SK-N-SH (cell line): ENCODE measurements at places on chromosomes 12 and 14.
A peak's percentile ranks its signal among the peaks of the same experiment; 100 is the strongest.

DNA sequence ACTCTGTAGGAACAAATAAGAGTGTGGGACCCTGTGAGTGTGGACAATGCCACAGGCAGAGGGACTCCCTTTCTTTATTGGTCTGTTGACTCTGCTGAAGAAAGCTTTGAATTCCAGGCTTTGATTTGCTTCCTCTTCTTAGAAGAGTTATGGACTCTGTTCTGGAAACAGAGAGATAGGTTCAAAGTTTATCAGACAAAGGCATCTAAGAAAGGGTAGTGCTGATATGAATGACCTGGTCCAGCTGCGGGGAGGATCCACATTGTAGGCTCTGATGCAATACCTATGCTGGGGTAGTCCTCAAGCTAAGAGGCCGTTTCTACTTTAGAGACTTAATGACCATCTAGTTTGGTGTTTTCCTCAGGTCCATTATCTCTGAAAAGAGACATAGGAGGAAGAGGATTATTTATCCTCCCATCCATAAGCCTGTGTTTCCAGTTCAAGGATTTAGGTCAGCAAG lies 10.7 kb upstream of the IKZF4 start:
- H3K27ac ChIP-seq = no peak overlapping the region
- H3K4me3 ChIP-seq = no peak overlapping the region
- H3K36me3 ChIP-seq = no peaks in the 10 kb centered on the region
- no peak for DNase-seq

DNA sequence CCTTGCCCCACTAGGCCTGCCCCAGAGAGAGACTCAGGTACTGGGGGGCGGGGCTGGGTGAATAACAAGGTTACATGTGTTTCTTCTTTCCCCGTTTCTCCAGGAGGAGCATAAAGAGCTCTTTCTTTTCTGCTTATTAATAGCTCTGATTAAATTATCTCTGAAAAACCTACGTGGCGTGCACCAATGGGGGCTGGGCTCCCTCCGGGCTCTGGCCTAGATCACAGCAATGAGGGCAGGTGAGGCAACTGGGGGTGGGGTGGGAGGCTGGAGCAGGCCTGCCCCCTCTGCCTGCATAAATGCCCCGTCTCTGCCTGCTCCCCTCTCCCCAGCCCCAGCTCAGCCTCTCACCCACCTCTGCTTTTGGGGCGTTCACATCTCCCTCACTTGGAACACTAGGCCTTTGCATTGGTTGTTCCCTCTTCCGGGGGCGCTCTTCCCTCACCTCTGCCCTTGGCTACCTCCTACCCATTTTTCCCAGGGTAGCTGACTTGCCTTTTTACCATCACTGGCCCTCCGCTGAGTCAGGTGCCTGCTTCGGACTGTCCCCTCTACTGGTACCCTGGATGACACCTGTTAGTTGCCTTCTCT lies 4.1 kb upstream of the FAM222A start:
- no peak for DNase-seq
- no peak overlapping the region for H3K4me3 ChIP-seq
- H3K27me3 ChIP-seq = no peaks in the 10 kb centered on the region
- peaks cover 26% of the 10 kb centered on the region for H3K4me1 ChIP-seq

DNA sequence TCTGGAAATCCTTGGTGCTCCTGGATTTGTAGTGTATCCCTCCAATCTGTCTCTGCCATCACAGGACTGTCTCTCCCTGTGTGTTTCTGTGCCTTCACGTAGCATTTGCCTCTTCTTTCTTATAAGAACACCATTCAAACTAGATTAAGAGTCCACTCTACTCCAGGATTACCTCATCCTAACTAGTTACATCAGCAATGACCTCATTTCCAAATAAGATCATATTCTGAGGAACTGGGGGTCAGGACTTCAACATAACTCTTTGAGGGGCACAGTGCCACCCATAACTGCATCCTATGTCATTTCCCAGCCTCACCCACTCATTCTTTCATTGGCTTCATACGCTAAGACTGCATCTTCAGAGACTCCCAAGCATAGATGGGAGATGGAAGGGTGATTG lies 106.2 kb downstream of the NT5DC3 start:
- DNase-seq = no peak
- H3K4me3 ChIP-seq = no peak overlapping the region
- H3K4me1 ChIP-seq = no peaks in the 10 kb centered on the region

GRCh38 chr14:61476754-61477410 lies 155.5 kb downstream of the PRKCH start:
- no peaks in the 10 kb centered on the region for H3K27me3 ChIP-seq
- peaks cover 3% of the 10 kb centered on the region; the same call in 1 of the 2 replicates for H3K4me1 ChIP-seq
- no peaks in the 10 kb centered on the region for H3K36me3 ChIP-seq

DNA sequence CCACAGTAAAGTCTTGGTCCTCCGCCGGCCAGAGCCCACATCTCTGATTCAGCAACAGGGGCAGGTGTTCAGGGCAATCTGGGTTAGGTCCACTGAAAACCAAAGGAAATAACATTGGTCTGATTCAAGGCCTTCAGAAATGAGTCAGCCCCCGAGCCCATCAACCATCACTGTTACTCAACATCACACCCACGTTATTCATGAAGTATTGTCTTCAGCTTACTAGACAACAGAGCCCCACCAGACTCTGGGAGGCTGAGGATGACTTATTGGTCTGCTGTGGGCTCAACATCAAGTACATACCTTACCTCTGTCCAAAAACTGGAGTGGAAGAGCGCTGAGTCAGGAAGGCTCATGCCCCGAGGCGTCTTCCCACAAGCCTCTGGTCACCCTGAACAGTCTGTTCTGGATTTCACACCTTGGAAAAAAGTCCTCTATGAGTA lies 97.5 kb downstream of the ZFP36L1 start:
- no peaks in the 10 kb centered on the region for H3K36me3 ChIP-seq
- peaks cover 15% of the 10 kb centered on the region for H3K4me1 ChIP-seq
- no peak overlapping the region for H3K4me3 ChIP-seq
- DNase-seq = no peak
- peak overlapping the region; percentile 11; the same call in 1 of the 2 replicates for H3K27ac ChIP-seq

GRCh38 chr12:14303661-14304155 lies 61.8 kb upstream of the ATF7IP start:
- H3K27me3 ChIP-seq = no peaks in the 10 kb centered on the region
- no peak for DNase-seq
- no peaks in the 10 kb centered on the region for H3K4me1 ChIP-seq
- no peak overlapping the region for H3K27ac ChIP-seq
- H3K36me3 ChIP-seq = no peaks in the 10 kb centered on the region

DNA sequence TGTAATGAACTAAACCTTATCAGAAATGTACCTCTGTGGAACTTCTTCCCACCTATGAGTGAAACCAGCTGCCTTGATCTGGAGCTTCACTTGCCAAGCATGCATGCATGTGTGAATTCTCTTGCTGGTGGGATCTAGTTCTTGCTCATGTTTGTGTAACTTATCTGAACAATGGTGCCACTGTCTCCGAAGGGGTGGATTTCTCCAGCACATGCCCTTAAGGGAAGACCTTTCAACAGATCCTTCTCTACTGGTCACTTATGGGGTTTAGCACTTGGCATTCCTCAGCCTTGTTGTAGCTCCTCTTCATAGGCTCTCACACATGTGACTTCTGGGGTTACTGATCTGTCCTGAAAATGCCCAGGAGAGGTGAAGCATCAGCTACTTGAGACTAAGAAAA lies 25.0 kb downstream of the SMOC1 start:
- H3K36me3 ChIP-seq = no peaks in the 10 kb centered on the region
- H3K27me3 ChIP-seq = no peaks in the 10 kb centered on the region
- H3K4me1 ChIP-seq = no peaks in the 10 kb centered on the region
- no peak for DNase-seq
- H3K27ac ChIP-seq = no peak overlapping the region

DNA sequence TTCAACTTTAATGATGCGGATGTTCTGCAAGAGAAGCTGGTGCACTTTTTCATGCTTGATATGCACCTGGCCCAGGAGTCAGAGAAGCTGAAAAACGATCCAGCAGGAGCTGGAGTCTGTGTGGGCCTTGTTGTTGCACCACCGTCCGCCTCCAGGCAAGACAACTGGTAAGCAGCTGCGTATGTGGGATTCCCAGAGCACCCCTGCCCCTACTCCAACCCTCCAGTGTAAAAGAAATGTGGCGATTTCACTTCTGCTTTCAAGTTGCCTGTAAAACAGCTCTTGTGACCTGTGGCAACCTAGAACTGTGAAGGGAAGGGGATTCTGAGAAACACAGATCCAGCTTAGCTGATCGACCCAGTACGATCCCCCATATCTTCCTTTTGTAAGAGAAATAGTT lies 154.1 kb upstream of the PELI2 start:
- no peaks in the 10 kb centered on the region for H3K4me1 ChIP-seq
- H3K27me3 ChIP-seq = peaks cover 16% of the 10 kb centered on the region; the same call in 1 of the 2 replicates
- H3K4me3 ChIP-seq = no peak overlapping the region
- no peaks in the 10 kb centered on the region for H3K36me3 ChIP-seq

DNA sequence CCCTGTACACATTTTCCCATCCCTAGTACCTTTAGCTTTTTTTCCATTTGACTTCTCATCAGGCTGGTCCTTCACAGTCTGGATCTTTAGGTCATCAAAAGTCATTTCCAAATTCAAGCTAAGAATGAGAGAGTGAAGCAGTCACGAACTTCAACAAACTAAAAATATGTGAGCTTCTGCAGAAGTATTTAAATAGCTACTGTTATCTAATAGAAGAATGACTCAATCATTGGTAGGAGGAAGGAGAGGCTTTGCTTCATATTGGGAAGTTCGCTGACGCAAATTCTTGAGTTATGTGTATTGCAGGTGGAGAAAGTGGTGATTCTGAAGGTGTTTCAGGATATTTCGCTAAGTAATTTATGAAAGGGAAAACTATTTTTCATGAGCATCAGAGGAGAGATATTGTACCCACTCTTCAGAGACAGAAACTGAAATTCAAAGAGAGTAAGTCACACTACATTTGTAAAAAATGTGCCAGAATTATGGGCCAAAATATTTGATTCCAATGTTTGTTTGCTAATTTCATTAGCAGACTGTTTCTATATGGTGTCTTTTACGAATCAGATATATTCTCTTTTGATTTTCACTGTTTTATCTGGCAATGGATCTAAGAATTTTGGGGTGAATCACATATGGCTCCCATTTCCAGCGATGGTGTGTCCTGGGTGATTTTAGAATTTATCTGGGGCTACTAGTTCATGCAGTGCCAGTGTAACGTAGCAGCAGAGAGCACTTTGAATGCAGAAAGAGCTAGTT lies at the start of gene OLR1:
Gene OLR1, minus strand, starts transcription at position 160 of the 756 bp plus-strand sequence. Its CDS starts 55 bp downstream, at position 105.
- H3K27me3 ChIP-seq = peaks cover 10% of the 10 kb centered on the region; the same call in 1 of the 2 replicates
- H3K4me3 ChIP-seq = no peak within 1 kb of the TSS
- DNase-seq = no peak
- no peak within 1 kb of the TSS for H3K27ac ChIP-seq
- no peaks in the 10 kb centered on the region for H3K36me3 ChIP-seq
- H3K4me1 ChIP-seq = no peaks in the 10 kb centered on the region

GRCh38 chr12:14111230-14111865 lies 129.9 kb upstream of the GRIN2B start:
- peak; percentile 3 for DNase-seq
- H3K4me3 ChIP-seq = no peak overlapping the region
- H3K36me3 ChIP-seq = no peaks in the 10 kb centered on the region
- no peaks in the 10 kb centered on the region for H3K27me3 ChIP-seq
- H3K4me1 ChIP-seq = no peaks in the 10 kb centered on the region

DNA sequence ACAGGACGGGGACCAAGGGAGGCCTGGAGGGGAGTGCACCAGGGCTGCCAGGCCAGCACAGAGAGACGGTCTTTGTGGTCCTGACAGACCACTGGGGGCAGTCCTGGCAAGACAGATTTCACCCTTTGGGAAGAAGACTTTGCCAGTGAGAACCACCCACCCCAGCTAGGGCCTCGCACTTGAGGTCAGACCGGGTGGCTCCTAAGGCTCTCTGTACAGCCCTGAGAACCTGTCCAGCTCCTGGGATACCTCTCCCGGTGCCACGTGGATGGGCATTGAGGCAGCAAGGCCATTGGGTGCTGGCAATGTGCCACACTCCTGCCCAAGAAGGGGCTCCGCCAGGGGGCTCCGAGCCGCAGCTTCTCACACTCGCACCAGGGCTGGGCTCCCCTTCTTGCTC lies 42.4 kb downstream of the DEGS2 start:
- no peak overlapping the region for H3K27ac ChIP-seq
- no peaks in the 10 kb centered on the region for H3K27me3 ChIP-seq
- DNase-seq = no peak
- peaks cover 9% of the 10 kb centered on the region; the same call in 1 of the 2 replicates for H3K4me1 ChIP-seq
- no peak overlapping the region for H3K4me3 ChIP-seq

DNA sequence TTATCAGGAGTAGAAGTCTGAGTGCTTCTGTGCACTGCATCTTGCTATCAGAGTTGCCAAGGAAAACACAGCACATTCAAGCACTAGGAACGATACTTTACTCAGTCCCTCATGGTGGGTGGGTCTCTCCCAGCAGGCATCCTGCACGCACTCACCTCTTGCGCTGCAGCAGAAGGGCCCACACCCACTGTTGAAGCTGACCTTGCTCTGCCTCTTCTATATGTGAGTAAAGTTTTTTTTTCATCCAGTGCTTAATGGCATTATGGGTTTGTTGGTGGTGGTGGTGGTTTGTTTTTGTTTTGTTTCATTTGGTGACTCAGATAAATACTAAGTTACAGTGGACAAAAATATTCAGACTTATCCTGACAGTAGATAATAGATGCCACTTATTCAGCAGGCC lies 348.5 kb downstream of the EGLN3 start:
- no peak overlapping the region for H3K4me3 ChIP-seq
- H3K27me3 ChIP-seq = no peaks in the 10 kb centered on the region
- H3K27ac ChIP-seq = no peak overlapping the region
- no peak for DNase-seq

DNA sequence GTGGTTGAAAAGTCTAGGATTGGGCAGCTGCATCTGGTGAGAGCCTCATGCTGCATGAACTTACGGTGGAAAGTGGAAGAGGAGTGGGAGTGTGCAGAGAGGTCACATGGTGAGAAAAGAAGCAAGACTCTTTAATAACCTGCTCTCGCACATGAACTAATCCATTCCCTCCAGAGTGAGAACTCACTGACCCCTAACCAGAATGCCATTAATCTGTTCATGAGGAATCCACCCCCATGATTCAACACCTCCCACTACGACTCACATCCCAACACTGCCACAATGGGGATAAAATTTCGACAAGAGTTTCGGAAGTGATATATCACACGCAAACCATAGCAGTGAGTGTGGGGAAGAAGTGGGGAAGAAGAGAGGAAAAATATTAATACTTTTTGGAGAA lies 377.4 kb downstream of the NAV3 start:
- H3K4me3 ChIP-seq = no peak overlapping the region
- peaks cover 40% of the 10 kb centered on the region for H3K36me3 ChIP-seq
- peaks cover 5% of the 10 kb centered on the region; the same call in 1 of the 2 replicates for H3K4me1 ChIP-seq
- H3K27ac ChIP-seq = no peak overlapping the region
- DNase-seq = no peak
- no peaks in the 10 kb centered on the region for H3K27me3 ChIP-seq

GRCh38 chr12:63912651-63913050 lies 68.2 kb downstream of the SRGAP1 start:
- H3K36me3 ChIP-seq = no peaks in the 10 kb centered on the region
- H3K4me3 ChIP-seq = no peak overlapping the region

- H3K4me3 ChIP-seq = no peak overlapping the region
- peaks cover 9% of the 10 kb centered on the region for H3K4me1 ChIP-seq
- no peaks in the 10 kb centered on the region for H3K27me3 ChIP-seq
- no peak for DNase-seq
- no peak overlapping the region for H3K27ac ChIP-seq
- peaks cover 8% of the 10 kb centered on the region for H3K36me3 ChIP-seq
These were observed 90.5 kb upstream of the DNM1L start for GRCh38 chr12:32588604-32589003.
